Jurkat, Clone E6-1 (cell line): ENCODE measurements at places on chromosomes 12 and 14.
A peak's percentile ranks its signal among the peaks of the same experiment; 100 is the strongest.

DNA sequence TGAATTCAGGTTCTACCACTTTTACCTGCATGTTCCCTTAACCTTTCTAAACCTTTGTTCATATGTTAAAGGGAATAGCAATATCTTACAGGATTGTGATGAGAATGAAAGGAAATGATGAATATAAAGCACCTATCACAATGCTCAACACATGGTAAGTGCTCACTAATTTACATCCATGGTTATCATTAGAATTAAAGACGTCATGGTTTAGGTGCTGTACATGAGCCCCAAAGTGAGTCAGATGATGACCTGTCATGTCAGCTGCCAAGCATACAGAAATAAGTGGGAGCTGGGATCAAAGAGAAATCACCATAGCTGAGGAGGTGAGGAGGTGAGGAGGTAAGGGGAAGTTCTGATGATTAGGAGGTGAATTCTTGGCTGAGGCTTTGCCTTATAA lies 135.9 kb upstream of the ATP2B1 start:
- no peak for DNase-seq

DNA sequence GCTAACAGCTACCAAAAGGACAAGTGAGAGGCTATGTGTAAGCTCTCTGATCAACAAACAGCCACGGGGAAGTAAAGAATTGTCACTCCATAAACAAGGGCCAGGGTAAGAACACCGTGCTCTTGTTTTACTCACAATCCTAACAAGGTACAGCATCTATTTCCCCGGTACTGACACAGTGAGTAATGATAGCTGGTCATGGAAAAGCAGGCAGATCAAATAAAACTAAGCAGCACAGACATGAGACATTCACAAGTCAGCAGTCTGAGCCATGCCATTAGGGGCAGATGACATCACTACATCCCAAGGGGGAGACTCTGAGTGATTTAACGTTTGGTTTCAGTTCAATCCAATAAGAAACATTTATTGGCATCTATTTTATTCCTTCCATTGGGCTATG lies 54.4 kb downstream of the ARL6IP4 start:
- DNase-seq: no peak

DNA sequence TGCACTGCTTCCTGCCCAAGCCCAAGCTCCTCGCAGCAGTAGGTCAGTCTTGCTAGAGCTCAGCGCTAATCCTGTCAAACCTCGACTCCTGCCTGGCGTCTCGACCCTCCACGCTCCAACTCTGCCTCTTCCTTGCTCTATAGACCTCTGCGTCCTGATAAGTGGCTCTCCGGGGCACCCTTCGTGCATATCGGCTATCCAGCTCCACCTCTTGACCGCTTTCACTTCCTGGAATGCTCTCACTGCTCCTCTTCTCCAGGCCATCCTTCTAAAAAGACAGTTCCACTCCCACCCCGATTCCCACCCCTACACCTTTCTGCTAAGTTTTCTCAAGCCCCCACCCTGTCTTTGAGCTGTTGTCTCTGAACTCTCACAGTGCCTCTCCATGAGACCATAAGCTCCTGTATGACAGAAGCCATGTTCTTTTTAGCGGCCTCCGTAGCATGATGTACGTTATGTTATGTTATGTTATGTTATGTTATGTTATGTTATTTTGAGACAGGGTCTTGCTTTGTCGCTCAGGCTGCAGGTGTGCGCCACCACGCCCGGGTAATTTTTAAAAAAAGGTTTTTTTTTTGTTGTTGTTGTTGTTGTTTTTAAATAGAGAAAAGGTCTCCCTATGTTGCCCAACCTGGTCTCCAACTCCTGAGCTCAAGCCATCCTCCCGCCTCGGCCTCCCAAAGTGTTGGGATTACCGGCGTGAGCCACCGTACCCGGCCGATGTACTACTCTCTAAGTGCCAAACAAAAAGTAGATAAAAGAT lies 601 bp downstream of the COX14 start:
- no peak for DNase-seq

- no peak for DNase-seq
Observed at GRCh38 chr14:68364792-68365192, 428.1 kb downstream of the ZFP36L1 start.

DNA sequence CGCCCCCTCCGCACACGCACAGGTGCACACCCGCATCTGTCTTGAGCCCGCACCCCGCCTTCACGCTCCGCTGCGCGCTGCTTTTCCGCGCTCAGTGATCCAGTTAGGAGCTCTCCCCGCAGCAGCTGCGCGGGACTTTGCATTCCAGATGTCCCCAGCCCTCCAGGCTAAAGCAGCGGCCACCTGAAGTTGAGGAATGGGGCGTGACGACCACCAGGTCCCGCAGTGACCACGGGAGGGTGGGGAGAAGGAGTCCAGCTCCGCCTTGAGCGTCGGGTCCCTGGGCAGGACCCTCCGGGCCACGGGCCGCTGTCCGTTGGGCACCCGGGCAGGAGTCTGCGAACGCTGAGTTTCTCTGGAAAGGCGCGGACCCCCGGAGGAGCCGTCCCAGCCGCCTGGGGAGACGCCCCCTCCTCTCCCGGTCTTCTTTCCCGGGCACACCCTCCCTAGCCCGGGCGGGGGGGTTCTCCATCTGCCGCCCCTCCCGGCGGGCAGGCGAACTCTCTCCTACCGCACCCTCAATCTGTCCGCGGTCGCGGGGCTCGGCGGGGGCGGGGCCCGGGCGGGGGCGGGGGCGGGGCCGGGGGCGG lies 334 bp upstream of the TMEM132C start:
- DNase-seq: no peak

- DNase-seq: no peak
Observed at GRCh38 chr14:93146119-93146518, 30.4 kb upstream of the ITPK1 start.

GRCh38 chr12:124764451-124764850 lies 99.2 kb downstream of the SCARB1 start:
- peak; percentile 62 for DNase-seq

GRCh38 chr14:94676495-94677185 lies 64.4 kb downstream of the SERPINA3 start:
- DNase-seq: no peak

DNA sequence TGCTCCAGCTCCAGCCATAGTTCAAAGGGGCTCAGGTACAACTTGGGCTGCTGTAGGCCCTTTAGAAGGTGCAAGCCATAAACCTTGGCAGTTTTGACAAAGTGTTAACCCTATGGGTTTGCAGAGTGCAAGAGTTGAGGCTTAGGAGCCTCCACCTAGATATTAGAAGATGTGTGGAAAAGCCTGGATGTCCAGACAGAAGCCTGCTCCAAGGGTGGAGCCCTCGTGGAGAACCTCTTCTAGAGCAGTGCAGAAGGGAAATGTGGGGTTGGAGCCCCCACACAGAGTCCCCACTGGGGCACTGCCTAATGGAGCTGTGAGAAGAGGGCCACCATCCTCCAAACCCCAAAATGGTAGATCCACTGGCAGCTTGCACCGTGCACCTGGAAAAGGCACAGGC lies 45.1 kb downstream of the RPS29 start:
- DNase-seq: no peak

DNA sequence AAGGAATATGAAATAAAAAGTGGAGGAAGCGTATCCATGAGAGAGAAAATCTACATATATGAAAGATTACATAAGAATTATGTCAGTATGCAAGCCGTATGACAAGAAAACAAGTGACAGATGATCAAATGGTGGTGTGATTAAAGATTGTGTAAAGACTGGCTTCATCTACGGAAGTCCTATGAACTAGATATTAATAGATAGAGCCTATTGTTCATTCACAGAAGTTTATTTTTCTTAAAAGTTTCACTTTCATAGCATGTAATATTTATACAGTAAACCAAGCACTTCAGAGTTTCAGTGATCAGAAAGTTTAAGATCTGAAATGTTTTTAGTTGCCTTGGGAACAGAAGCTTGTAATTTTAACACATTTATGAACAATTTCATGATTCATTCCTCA lies 84.5 kb downstream of the VRK1 start:
- no peak for DNase-seq

- DNase-seq: no peak
Observed at GRCh38 chr12:109539508-109539907, 33.8 kb downstream of the MMAB start.

GRCh38 chr12:15977999-15978951 lies 67.1 kb downstream of the DERA start:
- no peak for DNase-seq

DNA sequence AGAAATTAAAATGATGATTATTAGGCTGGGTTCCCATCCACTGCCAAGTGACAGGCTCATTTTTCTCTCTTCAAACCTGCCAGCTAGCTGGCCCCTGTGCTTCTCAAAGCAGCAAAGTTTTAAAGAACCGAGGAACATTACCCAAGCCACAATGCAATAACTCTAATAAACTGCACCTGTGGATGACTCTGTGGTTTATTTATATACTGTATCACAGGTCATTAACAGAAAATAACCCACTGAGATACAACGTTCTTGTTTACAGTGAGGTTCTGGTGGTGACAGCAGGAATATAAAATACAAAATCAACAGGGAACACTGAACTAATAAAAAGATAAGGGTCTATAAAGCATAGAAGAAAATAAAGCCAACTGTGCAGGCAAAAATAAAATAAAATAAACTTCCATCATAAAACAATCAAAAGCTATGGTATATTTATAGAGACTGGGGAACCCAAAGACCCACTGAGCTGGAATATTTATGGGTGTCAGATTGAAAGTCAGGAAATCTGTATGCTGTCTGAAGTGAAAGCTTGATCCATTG lies 472.9 kb downstream of the NOVA1 start:
- DNase-seq: no peak

- no peak for DNase-seq
Observed at GRCh38 chr12:100901266-100901665, 106.7 kb downstream of the ANO4 start.

DNA sequence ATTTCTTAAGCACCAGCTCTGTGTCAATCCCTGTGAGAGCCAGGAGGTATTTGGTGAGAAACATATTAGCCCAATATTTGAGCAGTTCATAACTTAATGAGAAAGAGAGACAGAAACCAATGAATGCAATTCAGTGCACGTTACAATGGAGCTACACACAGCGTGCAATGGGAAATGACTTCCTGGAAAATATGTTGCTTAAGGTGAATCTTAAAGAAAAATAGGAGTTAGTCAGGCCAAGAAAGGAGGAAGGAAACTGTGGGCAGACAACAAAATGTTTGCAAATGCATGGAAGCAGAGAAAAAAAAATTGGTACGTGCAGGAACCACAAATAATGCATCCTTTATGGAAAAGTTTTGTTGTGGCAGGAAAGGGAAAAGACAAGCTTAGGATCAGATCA lies 481.7 kb downstream of the BCAT1 start:
- DNase-seq: no peak

DNA sequence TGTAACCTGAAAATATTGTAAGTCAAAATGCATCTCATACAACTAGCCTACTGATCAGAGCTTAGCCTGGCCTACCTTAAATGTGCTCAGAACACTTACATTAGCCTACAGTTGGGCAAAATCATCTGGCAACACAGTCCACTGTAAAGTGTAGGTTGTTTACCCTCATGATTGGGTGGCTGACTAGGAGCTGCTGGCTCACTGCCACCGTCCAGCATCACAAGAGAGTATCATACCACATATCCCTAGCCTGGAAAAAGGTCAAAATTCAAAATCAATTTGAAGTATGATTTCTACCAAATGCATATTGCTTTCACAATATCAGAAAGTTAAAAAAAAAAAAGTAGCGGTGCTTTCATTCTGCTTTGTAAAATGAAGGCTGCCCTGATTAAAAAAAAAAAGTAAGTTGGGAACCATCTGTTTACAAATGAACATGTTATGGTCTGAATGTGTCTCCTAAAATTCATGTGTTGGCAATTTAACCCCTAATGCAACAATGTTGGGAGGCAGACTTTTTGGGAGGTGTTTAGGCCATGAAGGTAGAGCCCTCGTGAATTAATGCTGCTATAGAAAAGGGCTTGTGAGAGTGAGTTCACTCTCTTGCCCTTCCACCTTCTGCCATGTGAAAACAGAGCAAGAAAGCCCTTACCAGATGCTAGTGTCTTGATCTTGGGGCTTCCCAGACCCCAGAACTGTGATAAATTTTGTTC lies 211.8 kb downstream of the PPM1H start:
- DNase-seq: no peak

DNA sequence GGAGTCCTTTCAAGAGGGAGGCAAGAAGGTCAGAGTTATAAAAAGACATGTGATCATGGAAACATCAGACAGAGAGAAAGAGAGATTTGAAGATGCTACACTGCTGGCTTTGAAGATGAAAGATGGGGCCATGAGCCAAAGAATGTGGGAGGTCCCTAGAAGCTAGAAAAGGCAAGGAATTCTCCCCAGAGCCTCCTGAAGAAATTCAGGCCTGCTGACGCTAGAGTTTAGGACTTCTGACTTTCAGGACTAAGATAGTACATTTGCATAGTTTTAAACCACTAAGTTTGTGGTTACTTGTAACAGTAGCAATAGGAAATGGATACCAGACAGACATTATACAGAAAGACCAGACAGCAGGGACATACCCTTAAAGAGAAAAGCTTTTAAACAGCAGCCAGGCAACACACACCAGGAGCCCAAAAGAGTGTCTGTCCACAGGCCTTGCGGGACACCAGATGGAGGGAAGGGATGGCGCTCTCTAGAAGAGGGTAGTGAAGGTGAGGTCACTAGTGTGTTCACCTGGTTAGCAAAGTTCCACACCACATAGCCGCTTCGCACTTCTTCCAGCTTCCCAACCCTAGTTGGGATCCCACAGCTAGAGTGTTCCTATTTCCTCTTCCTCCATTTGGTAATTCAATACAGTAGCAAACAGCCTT lies 29.7 kb upstream of the CEBPE start:
- no peak for DNase-seq
